ENCODE measurements at places on chromosomes 2 and 18.

GRCh38 chr2:95382686-95383634 is 19.5 kb upstream of the FAHD2A start:
- DNase-seq: no peak

- DNase-seq: no peak
Observed at GRCh38 chr2:24579053-24579803, 88.2 kb downstream of the NCOA1 start.

- DNase-seq: no peak
Observed at GRCh38 chr18:10950080-10950875, 199.1 kb downstream of the PIEZO2 start.

- no peak for DNase-seq
Observed at GRCh38 chr2:70029814-70030409, 57.4 kb upstream of the PCBP1 start.

DNA sequence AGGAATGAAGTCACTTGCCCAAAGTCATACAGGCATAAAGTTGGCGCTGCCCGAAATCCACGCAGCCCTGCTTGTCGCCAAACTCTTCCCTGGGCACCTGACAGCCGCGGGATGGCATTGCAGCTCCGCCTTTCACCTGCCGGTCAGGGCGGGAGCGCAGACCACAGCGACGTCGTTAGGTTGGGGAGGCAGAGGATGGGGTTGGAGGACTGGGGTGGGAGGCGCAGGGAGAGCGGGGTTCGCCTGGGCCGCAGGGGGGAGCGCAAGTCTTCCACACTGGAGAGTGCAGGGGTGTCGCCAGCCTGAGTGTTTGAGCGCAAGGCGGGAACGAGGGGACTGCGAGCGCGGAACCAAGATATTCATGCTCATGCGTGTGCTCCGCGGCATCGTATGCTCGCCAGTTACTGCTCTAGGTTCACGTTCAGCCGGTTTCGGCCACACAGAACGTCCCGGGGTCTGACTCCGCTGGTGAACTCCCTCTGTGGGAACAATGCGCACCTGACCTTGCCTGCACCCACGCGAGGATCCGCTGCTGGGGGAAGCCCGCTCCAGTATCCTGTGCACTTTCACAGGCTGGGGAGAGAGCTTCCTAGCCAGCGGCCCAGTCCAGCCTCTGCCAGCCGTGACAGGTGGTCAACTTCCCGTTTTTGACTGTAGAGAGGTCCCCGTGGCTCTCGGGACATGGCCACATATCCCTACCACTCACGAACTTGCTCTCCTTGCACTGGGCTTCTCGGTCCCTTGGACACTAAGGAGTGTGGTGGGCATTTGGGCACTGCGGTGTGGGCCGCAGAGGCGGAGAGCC is 767 bp upstream of the NPPC start:
- no peak for DNase-seq

DNA sequence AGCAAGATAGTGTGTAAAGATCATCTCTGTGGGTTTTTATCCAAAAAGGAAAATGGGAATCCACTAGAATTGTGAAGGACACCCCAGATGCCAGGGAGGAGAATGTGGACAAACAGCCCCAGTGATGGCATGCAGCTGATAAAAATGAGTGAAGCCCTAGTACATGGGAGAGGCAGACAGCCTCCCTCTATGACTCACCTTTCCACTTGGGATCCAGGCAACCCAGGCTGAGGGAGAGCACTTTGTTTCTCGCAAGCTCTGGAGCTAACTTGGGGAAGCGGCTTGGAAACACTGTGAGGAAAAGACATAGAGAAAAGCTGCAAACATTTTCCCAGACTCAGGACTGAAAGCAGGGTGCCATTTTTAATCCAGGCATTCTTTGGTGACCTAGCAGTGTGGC is 5.3 kb upstream of the FLACC1 start:
- DNase-seq: no peak

DNA sequence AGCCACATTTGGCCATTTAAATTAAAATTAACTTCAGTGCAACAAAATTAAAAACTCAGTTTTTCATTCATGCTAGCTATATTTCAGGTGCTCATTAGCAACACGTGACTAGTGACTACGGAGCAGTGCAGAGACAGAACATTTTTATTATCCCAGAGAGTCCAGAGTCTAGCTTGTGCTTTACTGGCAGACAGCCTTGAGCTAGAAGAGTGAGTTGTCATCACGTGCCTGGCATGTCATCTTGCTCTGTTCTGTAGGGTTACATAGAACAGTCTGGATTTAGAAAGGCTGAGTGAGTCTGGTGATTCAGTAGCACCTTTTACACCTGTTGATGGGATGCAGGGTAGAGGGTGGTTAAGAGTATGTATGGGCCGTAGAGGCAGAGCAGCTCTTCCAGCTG is 136.9 kb upstream of the IL1R2 start:
- no peak for DNase-seq
